Fibroblast of skin of right biceps (primary cell): ENCODE measurements at places on chromosomes 1 and 21.

GRCh38 chr1:93701629-93702028, 20.0 kb upstream of the BCAR3 start:
- peak; percentile 100 for DNase-seq

GRCh38 chr1:18913065-18913835, 10.9 kb upstream of the ALDH4A1 start:
- peak; percentile 79 for DNase-seq

DNA sequence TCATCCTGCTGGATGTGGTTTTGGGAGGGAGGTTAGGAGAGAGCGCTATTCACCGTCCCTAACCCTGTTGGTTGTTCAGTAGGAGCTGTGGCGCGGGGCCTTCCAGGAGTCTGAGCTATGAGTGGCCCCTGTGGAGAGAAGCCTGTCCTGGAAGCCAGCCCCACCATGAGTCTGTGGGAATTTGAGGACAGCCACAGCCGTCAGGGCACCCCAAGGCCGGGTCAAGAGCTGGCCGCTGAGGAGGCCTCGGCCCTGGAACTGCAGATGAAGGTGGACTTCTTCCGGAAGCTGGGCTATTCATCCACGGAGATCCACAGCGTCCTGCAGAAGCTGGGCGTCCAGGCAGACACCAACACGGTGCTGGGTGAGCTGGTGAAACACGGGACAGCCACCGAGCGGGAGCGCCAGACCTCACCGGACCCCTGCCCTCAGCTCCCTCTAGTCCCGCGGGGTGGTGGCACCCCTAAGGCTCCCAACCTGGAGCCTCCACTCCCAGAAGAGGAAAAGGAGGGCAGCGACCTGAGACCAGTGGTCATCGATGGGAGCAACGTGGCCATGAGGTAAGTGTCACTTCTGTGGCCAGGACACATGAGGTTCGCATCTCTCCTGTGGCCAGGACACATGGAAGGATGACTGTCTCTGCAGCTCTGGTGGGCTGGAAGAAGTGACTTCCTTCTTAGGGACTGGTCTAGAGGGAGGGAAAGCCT, 1.2 kb downstream of the ZC3H12A start:
- no peak for DNase-seq

GRCh38 chr1:28193701-28194161, 17.2 kb upstream of the PTAFR start:
- DNase-seq = no peak

- DNase-seq = peak; percentile 6
These were observed 201.1 kb upstream of the CHRM3 start for GRCh38 chr1:239185245-239185619.

GRCh38 chr1:211339631-211340041, 13.0 kb downstream of the TRAF5 start:
- no peak for DNase-seq

GRCh38 chr1:220652995-220653394, 37.2 kb upstream of the C1orf115 start:
- no peak for DNase-seq

- peak; percentile 17 for DNase-seq
These were observed 342.2 kb downstream of the RYR2 start for GRCh38 chr1:237384213-237384612.

GRCh38 chr1:184970691-184971161, 3.6 kb downstream of the NIBAN1 start:
- DNase-seq = peak; percentile 83

GRCh38 chr21:46001821-46002681, 20.5 kb downstream of the COL6A1 start:
- no peak for DNase-seq

- peak; percentile 94 for DNase-seq
These were observed 82.5 kb downstream of the HHIPL2 start for GRCh38 chr1:222465211-222466041.

DNA sequence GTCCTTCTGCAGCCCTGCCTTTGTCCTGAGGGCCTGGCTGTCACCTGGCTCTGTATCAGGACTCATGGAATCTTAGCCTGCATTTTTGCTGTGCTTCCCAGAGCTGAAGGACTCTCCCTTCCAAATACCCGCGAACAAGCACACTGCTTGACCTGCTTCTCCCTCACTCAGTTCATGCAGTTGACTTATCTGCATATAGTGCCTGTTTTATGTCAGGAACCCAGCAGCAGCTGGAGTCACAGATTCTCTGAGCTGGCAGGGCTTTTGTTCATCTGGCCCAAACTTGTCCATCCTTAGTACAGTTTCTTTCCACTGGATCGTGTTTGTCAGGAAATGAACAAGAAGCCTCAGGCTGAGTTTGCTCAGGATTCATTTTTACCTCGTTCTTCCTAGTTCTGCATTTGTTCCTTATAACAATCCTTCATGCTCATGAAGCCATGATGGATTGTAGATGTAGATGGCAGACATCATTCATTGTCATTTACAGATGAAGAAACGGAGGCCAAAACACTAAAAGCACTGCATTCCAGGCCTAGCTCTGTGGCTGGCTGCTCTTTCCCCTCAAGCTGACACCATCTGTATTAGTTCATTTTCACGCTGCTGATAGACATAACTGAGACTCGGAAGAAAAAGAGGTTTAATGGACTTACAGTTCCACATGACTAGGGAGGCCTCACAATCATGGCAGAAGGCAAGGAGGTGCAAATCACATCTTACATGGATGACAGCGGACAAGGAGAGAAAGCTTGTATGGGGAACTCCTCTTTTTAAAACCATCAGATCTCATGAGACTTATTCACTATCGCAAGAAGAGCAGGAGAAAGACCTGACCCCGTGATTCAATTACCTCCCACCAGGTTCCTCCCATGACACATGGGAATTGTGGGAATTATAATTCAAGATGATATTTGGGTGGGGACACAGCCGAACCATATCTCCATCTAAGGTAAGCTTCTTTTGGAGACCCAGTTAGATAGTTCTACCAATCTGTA, 150.9 kb downstream of the HIVEP3 start:
- no peak for DNase-seq

DNA sequence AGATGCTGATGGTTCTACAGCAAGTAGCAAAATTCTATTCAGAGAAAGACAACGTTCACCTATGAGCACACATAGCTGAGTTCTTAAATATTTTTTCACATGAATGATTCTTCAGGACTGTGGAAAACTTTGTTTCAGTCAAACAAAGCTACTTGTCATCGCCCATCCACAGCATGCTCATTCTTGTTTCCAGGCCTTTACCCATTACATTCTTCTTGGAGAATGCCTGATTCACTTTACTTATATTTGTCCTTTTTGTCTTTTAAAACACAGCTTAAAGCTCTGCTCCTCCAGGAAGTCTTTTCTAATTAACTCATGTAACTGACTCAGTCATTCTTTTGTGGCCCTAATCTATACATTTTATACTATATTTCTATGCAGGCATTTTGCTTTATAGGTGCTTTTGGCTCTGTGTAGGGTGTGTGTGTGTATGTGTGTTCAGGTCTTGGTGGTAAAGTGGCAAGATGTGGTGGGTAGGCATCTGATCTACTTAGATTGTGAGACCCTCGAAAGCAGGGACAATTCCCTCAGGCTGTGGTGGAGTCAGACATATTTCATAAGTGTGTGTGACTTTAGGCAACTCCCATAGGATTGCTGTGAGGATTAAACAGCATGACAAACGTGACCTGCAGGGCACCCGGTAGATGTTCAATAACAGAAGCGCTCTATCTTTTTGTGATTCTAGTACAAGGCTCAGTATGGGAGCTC, 11.8 kb upstream of the MARK1 start:
- no peak for DNase-seq

GRCh38 chr1:41498804-41499203, 14.3 kb upstream of the EDN2 start:
- DNase-seq = no peak
